ENCODE measurements at places on chromosomes 13 and 19.

DNA sequence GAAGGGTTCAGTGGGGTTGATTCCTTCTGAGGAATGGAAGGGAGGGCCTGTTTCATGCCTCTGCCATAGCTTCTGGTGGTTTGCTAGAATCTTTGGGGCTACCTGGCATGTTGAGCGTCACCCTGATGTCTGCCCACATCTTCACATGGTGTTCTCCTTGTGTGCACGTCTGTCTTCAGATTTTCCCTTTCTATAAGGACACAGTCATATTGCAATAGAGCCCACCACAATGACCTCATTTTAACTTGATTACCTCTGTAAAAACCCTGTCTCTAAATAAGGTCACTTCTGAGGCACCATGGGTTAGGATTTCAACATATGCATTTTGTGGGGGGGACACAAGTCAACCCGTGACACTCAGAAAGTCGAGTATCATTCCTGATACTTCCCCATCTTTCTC, 257.9 kb downstream of the COG6 start:
- no peak for DNase-seq

DNA sequence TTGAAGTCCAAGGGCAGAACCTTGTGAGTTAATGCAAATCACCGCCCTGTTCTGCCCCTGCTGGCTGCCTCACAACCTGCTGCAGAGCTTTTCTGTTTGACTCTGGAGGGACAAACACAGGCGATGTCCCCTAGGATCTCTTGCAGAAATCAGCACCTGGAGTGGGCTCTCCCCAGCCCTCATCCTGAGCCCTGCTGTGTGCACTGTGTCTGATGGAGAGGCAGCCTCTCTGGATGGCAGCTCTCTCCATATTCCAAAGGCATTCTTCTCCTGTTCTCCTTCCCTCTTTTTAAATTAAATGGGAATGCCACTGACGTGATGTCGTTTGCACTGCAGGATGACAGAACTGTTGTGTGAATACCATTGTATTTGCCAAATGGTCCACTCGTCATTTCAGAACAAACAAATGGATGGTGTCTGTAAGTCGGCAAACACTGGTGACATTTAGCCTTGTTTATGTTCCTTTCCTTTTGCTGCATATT, 184.1 kb downstream of the ZNF536 start:
- no peak for DNase-seq

DNA sequence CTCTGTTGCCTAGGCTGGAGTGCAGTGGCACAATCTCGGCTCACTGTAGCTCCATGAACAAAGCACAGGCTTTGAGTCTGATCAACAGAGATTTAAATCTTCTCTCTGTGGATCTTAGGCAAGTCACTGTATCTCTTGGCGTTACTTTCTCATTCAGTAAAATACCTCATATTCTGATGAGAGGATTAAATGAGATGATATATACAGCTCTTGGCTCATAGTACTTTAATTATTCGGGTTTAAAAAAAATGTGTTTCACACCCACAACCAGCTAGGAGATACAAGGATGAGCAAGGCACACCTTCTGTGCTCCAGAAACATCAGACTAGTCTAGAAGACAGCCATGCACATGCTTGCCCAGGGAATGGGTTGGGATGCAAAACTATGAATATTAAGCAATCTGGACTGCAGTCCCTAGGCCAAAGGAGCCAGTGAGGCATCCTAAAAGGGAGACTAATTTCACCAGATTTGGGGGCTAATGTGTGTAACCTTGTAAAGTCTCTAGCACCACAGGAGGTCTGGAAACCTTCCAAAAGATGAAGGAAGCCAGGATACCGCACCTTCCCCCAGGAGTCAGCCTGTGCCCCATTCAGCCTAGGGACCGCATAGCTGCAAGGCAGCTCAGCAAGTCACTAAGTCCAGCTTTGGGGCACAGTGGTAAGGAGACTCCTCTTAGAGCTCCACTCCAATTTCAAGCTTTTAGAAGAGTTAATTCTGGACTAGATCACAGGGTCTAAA, 2.5 kb downstream of the VPS36 start:
- no peak for DNase-seq

- DNase-seq, result no peak
These were observed 71.1 kb upstream of the UBL3 start for GRCh38 chr13:29921542-29921941.

DNA sequence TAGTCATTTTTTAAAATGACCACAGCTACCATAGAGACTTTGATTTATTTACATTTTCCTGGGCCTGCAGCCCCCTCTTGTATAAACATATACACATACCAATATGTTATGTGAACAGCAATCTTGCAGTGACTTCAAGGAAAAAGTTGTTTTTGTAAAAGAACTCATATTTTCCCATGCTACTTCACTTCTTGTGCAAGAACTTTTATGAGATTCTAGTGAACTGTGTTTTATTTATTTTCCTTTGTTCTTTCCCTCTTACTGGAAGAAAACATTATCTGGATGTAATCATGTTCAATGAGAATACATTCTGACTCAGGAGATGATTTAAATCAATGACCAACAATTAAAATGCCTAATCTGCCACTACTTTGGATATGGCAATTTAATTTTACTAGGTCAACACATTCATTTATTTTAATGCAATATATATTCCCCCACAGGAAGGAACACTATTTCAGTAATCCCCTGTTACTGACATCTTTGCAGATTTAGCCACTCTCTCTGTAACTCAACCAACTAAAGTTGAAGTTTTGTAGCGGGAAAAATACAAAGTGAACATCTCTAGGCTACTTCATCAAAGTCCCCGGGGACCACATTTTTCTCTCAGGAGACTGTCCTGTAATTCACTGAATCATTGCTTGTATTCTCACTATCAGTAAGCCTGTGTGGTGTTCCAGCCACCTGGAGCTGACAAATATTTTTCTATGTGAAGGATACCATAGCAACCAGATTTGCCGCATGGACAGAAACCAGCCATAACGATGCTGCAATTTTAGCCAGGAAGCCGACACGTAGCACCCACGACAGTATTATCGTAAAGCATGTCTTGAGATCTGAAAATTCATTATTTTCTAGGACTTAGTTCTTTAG, 90.5 kb downstream of the STARD13 start:
- DNase-seq, result peak; percentile 25

- no peak for DNase-seq
These were observed 963 bp downstream of the VPS36 start for GRCh38 chr13:52449331-52450011.

DNA sequence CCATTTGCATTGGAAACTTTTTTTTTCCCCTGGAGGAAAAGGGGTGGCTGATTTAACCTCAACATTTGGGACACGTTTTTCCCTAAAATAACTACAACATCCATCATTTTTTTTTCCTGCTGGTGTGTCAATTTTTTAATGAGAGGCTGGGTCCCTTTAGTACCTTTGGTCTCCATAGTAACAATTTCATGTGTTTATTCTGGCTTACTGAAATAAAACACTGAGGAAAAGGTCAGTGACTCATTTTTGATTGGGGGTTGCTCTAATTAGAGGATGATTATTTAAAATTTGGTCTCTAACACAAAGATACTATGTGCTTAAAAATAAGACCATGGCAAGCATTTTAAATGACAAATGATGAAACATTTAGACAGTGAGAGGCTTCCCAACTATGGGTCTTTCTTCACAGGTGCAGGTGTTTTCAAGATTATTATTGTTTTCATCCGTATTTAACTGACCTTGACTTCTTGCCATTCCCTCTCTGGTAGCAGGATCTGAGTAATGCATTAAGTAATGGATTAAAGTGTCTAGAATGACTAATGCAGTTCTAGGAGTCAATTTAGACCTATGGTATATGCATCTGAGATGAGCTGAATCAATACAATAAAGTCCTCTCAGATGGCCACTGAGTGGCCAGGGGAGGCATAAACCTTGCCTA, 406.4 kb downstream of the KCNRG start:
- no peak for DNase-seq

All from activated CD4-positive, alpha-beta T cell treated with anti-CD3 and anti-CD28 coated beads, Interleukin-10, Interleukin-2, amounts not matched to agents 100 ng/mL and 50 ng/mL, durations not matched to agents 16 hours and 8 hours (primary cell).